ENCODE measurements at places on chromosomes 4 and X.

DNA sequence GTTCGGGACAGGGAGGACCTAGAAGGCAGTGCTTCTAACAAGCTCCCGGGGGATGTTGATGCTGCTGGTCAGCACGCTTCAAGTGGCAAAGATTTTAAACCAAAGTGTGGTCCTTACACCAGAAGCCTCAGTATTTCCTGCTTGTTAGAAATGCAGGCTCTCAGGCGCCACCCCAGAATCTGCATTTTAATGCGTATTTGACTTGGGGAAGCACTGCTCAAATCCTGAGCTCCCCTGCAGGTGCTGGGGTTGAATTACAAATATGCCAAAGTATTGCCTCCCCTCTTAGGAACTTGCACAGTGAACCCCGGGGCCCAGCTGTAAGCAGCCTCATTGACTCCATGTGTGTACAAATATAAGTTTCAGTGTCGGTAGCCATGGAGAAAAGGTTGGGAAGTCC, 70.8 kb upstream of the RAI2 start:
- no peak for DNase-seq

DNA sequence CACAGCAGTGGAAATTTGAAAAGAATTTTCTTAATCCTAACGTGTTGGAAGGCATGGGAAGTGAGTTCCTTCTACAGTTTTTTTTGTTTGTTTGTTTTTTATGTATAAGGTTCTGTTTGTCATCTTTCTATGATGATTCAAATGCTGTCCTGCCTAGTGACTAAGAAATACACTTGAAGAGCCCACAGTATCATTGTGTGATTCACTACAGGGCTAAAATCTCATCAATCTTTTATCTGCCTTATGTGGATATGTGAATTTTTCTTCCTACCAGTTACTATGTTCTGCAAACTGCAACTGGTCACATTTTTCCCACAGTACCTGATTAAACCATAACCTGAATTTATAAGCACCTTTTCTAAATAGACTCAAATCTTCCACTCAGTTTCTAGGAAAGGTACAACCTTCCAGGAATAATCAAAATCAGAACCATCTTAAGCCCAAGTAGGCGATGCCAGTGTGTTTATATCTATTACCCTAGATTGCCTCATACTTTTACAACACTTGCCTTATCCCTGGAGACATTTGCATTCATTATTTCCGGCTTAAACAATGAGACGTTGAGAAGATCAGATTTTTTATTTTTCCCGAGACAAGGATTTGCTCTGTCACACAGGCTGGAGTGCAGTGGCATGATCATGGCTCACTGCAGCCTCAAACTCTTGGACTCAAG, 214.6 kb upstream of the GALNT7 start:
- no peak for DNase-seq

GRCh38 chr4:113901994-113902787, 77.3 kb downstream of the ARSJ start:
- no peak for DNase-seq

DNA sequence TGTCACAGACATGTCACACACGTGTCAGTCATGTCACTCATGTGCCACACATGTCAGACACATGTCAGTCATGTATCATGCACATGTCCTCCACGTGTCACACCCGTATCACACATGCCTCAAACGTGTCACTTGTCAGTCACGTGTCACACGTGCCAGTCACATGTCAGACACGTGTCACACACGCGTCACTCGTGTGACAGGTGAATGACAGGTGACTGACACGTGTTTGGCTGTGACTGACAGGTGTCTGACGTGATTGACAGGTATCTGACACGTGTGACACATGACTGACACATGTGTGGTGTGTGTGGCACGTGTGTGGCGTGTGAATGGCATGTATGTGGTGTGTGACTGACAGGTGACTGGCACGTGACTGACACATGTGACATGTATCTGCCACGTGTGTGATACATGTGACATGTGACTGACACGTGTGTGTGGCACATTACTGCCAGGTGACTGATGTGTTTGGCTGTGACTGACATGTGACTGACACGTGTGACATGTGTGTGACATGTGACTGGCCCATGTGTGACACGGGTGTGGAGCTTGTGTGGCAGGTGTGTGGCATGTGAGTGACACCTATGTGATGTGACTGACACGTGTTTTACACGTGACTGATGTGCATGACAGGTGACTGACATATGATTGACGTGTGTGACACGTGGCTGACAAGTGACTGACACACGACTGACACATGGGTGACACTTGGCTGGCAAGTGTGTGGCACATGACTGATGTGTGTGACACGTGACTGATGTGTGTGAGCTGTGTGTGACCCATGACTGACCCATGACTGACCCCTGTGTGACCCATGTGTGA, 90.7 kb upstream of the GPC3 start:
- no peak for DNase-seq

DNA sequence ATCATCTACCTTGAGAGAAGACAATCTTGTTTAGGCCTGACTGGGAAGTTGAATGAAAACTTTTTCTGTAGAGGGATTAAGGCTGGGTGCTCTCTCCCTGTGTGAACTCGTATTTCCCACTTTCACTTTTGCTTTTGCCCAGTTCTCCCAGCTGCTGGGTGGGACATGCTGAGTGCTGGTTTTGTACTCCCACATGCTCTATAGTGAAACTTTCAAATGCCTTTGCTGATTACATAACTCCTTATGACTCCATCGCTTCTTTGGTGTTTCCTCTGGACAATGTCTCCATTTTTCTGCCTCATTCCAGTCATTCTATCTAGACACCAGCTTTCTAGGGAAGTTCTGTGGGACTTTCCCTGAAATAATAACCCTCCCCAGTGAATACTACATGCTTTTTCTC, 100.5 kb downstream of the CLNK start:
- DNase-seq: no peak

DNA sequence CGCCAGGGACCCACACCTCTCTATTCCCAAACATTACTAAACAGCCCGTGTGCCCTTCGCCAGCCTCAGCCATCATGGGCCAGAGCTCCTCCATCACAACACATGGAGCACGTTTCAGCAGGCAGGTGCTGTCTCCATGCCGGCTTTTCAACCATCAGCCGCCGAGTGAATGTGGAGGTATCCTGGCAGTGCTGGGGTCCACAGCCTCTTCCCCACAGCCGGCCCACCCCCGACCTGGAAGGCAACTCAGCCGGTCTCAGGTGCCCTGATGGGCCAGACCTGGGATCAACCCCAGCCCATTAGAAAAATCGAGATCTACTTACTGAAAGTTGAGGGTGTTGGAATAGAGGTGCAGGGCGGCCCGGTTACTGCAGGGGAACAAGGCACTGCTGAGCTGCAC, 3.1 kb downstream of the NAA10 start:
- DNase-seq: no peak

DNA sequence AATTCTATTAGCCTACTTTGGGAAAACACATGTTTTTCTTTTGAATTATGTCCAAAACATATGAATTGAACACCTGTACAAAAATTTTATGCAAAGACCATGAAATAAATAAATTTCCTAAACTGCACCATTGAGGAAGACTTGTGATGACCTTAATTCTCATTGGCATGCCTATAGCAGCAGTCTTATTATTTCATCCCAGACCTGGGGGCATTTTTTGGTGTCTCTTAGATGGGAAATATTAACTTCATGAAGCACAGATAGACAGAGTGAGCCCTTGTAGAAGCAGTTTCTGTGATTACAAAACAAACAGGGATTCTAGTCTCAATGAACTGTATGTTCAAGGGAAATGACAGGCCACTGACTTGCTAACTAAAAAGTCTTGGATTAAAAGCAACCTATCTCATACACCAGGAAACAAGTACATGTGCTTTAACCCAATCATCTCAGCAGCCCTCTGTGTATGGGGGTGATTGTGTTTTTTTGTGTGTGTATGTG, 32.0 kb upstream of the HPGD start:
- DNase-seq: no peak

DNA sequence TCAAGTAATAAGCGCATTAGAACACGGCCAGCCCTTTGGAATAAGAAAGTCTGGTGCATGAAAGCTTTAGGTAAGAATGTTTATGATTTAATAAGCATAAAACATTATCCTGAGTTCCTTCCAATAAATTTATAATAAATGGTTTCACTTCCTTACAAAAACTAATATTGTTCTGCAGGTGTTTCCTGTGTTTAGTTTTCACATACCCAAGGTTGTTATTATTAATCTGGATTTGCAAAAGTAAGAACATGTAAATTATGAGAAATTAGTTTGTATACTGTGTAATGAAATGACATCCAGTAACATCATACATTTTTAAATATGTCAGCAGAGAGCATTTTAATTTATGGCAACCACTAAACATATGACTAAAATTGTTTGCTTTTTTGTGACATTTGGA, 72.1 kb downstream of the BANK1 start:
- DNase-seq: no peak

DNA sequence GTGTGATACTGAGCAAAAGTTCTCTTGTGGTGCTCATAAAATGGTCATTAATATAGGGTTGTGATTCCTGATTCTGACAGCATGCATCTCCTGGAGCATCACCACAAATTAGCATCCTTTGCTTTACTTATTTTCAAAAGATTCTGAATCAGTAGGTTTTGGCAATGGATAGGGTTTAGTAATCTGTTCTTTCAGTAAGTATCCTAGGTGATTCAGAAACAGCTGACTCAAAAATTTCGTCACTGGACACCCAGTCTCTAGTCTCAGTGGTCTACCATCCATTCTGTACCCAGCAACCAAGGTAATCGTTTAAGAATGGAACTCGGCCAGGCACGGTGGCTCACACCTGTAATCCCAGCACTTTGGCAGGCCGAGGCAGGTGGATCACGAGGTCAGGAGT, 4.1 kb downstream of the CBLL2 start:
- DNase-seq: no peak

DNA sequence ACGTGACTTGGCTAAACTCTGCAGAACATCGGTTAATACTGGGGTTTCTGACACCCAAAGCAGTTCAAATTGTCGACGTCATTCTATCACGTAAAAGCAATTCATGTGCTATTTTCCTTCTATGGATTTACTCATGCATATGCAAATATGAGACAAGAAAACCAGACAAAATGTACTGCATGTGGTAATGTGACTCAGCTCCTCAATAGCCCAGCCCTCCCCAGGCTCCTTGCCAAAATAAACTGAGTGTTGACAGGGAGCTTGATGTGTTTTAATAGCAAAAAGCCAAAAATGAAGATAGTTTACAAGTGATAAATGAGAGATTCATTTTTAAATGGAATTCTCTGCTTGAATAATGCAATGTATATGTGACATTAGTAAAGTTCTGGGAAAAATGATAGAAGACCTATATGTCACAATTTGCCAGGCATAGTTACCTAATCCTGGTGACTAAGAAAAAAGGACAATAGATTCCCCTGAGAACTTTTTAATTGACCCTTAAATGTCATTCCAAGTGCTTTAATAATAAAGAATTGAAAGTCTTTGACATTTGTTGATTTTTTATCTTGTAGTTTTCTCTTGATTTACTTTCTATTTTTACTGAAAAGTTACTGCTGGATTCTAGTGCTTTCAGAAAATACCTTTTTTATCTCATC, 1700.6 kb upstream of the TENM3 start:
- DNase-seq: no peak

DNA sequence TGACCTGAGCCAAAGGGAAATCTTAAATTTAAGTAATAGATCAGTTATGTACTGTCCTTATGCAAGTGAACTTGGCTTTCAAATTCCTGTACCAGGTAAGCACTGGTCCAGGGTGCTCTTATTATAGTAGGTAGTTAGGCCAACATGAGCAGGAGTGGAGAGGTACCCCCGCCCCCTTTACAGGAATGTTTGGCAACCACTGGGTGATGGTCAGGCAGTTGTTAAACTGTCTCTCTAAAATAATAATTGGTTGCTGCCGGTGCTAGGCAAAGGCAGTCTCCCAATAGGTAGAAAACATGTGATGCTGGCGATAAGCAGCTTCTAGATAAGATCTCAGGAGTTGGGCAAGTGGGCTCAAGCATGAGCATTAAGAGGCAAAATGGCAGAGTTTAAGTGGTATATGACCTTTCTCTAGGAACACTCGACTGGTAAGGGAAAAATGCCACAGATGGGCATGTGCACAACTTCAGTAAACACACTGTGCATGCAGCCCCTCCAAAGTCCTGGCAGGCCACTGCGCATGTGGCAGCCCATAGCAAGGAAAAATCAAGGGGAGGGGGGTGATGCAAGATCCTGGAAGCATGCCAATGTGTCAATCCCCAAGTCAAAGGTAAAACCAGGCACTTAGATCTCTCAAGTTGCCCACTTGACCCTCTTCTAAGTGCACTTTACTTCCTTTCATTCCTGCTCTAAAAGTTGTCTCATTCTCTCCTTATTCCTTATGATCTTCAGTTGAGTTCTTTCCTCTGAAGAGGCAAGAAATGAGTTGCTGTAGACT, 1239.7 kb downstream of the C4orf33 start:
- no peak for DNase-seq

DNA sequence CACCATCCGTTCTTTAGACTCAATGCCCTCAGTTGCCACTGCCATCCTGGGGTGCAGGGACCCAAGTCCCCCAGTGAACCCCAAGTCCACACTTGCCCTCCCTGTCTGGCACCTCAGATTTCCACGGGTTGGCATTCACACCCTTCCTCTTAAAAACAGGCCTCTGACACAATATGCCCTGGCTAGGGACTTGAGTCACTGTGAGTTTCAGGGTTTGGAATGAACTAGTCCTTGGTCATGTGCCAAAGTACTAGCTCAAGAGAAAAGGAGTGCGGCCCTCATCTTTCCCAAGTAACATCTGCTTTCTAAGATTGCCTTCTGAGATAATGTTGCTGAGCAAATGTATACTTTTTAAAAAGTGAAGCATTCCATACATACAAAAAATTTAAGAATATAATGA, 134.0 kb downstream of the MID1 start:
- DNase-seq: no peak

GRCh38 chr4:138775890-138776289, 239.7 kb upstream of the NOCT start:
- DNase-seq: no peak

GRCh38 chr4:173365359-173365996, 5.3 kb upstream of the SAP30 start:
- DNase-seq: no peak

GRCh38 chr4:39732728-39733127, 34.8 kb downstream of the UBE2K start:
- DNase-seq: no peak

- DNase-seq: peak; percentile 47
These were observed 95.6 kb downstream of the AFAP1 start for GRCh38 chr4:7843831-7844593.

- no peak for DNase-seq
These were observed 5.5 kb upstream of the FIP1L1 start for GRCh38 chr4:53371843-53372521.

GRCh38 chr4:58761563-58761962, 1651.4 kb upstream of the IGFBP7 start:
- no peak for DNase-seq

- DNase-seq: no peak
These were observed 58.0 kb upstream of the EGFL6 start for GRCh38 chrX:13511241-13511943.

DNA sequence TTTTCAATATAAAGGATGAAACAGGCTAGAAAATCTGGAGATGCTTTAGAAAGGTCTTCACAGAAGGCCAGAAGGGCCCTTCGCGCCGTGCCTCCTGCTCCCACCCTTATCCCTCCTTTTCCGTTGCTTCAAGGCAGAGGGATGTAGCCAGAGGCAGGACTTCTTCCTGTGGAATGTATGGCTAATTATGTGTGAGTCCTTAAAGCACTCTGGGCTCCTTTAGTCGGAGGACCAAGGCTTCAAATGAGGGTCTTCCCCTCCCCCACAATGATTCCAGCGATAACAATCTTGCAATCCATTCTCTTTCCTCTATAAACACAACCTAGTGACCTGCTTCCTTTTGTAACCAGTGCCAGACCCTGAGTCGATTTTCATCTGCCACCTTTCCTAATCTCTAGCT, 103.5 kb downstream of the GPC3 start:
- no peak for DNase-seq

All from SW 1271 (cell line).